ENCODE measurements at places on chromosomes 6 and 20.

DNA sequence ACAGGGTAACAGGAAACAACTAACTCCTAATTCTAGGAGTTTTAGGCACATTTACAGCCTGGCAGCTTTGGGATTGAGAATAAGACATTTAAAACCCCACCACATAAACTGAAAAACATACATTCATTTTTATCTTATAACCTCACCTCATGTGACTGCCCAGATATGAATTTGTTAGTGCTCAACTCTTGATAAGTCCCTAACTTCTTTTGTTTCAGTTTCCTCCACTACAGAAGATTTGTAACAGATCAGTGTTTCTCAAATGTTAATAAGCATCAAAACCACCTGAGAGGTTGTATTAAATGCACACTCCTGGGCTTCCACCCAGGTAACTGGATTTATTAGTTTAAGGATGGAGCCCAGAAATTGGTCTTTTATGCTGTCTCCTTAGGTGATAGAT is 190.1 kb upstream of the ARID1B start:
- DNase-seq, result no peak

- no peak for DNase-seq
Observed at GRCh38 chr6:3320238-3320811, 61.6 kb downstream of the PSMG4 start.

DNA sequence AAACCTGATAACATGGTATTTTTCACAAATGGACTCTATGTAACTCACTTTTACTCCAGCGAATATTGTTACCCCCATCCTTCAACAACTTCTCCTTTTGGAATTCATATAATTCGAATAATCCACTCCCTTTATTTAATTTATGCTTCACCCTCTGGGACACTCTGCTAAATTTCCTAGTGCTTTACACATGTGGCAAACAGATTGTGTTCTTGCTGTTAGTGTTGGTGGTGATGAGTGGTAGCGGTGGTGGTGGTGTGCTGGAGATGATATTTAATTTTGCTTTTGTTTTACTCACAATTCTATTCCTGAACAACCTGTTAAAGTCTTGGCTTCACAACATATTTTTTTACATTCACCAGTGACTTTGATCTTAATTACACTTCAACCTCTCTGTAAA is 32.8 kb downstream of the HTR1B start:
- DNase-seq, result no peak

GRCh38 chr6:113500221-113500620 is 356.9 kb upstream of the MARCKS start:
- no peak for DNase-seq

DNA sequence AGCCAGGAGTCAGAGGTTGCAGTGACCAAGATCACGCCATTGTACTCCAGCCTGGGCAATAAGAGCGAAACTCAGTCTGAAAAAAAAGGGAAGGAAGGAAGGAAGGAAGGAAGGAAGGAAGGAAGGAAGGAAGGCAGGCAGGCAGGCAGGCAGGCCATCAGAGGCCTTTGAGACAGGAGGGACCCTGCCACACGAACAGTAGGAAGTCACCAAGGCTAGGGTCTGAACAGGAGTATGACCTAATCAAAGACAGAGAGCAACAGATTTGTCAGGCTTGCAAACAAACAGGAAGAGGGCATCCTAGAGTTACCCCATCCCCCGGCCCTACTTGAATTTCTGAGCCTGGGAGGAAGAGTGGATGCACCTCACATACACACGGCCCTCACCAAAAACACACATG is 67.1 kb downstream of the FGD2 start:
- no peak for DNase-seq

DNA sequence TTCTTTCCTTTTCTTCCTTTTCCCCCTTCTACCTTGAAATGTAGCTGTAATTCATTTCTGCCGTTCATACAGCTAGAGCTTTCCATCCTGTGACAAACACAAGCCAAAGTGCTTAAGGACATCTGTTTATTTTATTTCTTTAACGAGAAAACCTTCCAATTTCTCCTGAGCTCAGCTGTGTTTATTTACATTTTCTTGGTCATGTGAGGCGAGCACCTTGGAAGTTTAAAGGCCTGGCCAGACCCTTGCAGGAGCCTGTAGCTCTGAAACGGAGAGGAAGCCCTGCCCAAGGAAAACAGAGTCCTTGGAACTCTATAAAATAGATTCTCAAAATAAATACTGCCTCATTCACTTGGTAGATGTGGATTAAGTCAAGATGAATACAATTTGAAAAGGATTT is 223.1 kb downstream of the EYA2 start:
- no peak for DNase-seq
